Right lobe of liver (tissue), 6 donors: ENCODE measurements at places on chromosomes 2 and 18.

- no peak for DNase-seq
Measured at GRCh38 chr2:187422282-187422681, 25.8 kb downstream of the CALCRL start.

DNA sequence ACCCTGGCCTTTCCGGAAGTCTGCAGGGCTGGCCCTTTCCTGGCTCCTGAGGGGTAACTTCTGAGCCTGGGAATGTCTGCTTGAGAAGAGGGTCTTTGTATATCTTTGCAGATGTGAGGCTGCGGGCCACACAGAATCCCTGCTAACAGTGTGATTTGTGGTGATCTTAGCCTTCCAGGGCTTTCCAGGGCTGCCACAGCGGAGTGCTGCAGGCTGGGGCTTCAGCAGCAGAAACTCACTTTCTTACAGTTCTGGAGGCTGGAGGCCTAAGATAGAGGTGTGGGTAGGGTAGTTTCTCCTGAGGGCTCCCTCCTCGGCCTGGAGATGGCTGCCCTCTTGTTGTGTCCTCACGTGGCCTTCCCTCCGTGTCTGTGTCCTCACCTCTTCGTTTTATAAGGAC, 294.7 kb upstream of the HS6ST1 start:
- DNase-seq, result no peak

- DNase-seq, result no peak
Measured at GRCh38 chr2:174670446-174670845, 72.8 kb upstream of the WIPF1 start.

DNA sequence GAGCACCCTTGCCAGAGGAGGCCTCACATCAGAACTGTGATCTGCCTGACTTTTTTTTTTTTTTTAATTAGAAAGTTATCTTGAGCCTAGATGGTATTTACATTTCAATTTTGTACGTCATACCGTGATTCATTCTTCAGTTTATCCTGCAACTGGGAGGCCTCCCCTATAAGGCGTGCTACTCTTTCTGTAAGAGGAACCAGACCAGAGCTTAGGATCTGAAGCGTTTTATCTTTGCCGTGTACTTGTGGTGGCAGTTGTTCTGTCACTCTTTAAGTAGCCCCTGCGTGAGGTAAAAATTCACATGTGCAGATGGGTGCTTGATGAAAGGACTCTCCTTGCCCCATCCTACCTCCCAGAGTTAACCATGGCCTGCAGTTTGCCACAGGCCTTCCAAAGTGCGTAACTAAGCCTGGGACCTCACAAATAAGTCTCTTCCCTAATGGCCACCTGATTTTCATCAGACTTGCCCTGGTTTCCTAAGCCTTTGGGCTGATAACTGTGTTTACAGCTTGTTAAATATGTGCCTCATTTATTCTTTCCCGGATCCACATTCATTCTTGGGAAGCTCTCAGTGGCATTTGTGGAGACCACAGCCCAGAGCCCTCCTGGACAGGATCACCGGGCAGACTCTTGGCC, 96.0 kb downstream of the MTCL1 start:
- DNase-seq, result no peak

- DNase-seq, result no peak
Measured at GRCh38 chr2:95401480-95401879, 1.0 kb upstream of the FAHD2A start.

GRCh38 chr2:70757360-70757759, 10.6 kb downstream of the ADD2 start:
- DNase-seq, result no peak

- DNase-seq, result no peak
Measured at GRCh38 chr18:72772916-72773315, 94.9 kb downstream of the NETO1 start.

DNA sequence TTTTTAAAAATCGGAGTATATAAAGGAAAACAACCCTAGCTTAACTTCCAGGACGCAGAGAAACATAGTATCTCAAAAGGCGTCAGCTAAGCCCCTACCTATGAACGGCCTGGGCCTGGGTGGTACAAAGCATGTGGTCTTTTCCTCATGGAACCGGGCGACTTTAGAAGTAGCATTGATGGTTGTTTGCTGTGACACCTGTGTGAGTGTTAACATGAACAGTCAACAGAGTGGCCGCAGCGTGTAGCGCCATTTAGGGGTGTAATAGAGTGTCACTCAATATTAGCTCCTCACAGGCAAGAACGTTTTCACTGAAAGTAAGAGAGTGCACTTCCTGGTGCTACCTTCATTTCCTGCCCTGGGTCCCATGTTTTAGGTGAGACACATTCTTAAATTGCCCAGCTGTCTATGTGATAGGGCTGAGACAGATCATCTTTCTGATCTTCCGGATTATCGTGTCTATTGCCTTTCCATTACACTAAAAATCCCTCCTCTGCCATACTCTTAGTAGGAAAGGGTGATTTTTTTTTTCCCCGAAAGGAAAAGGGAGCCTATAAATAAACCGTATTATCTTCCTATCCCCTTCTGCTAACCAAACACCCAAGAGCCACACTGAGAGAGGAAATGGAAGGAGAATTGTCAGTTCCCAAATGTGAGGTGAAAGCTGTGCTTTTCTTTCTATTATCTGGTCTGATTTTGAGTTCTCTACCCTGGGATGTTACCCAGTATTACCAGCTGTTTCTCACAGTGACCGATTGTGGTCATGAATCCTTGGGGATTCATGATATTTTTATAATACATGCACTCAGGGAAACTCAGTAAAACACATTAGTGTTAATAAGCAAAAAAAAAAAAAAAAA, 1.3 kb downstream of the GORASP2 start:
- DNase-seq, result no peak

GRCh38 chr2:62099523-62100175, 96.3 kb upstream of the B3GNT2 start:
- DNase-seq, result no peak

DNA sequence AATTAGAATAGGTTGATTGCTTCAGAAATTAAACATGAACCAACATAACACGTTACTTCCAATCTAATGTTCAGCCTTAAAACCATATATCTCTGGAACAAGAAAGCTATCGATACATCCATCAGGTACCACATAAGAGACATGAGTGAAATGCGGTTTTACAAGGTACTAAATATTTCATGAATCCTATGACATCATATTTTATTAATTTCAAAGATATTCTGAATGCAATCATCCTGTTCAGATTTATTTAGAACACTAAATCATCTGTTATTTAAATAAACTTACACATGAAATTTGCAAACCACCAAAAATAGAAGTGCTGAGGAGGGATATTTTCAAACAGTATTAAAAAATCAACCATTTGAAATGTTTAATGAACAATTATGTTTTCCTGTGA, 119.0 kb downstream of the OSBPL1A start:
- DNase-seq, result no peak

DNA sequence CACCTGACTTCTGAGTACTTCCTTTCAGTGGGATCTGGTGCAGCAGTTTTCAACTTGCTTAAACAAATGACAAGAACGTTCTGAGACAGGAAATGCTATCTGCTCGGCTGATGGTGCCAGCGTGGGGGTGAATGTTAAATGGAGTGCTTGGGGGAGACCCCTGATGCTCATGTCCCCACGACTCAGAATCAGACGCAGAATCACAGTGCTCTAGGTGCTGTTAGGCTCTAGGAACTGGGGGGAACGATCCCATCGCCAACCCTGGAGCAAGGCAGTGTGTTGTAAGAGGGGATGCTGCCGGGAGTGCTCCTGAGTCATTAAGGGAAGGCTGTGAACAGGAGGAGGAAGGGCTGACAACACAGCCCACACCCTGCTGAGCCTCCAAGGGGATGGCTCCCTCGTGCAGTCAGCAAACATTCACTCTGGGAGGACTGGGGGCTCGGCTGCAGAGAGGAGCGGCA, 34.1 kb upstream of the KCNF1 start:
- no peak for DNase-seq

DNA sequence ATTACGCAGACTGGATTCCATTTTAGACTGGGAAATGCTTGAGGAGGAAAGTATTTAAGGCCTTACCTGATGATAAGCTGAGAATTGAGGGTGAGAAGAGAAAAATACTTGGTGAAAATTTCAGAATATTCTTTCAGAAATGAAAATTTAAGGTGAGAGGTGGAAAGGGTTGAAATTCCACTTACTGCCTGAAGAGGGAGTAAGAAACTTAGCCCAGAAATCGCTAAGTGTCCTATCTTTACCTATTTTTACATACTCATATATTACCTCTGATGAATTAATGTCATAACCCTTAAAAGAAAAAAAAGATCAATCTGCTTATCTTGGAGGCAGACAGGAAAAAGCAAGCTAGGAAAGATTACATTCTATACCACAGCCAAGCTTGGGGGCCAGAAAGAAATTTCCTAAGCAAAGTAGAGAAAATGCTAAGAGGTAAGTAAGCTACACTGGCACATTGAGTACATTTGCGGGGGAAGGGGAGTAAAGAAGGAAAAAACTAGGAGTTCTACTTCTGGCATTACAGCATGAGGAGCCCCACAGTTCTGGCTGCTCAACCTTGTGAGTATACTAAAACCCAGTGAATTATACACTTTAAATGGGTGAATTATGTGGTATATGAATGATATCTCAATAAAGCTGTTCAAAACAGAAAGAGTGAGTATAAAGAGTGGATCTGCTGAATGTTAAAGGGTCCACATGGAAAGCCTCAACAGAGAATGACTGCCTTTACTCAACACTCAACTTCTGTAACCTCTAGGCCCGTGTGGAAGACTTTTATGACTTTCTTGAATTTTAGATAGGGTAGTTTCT, 33.8 kb downstream of the SMC6 start:
- DNase-seq, result no peak

GRCh38 chr2:160505256-160505655, 11.6 kb upstream of the RBMS1 start:
- no peak for DNase-seq
